Hippocampal formation (tissue), 2 donors: ENCODE measurements at places on chromosomes 12 and 14.

- no peak for DNase-seq
Observed at GRCh38 chr14:80381807-80382363, 170.6 kb upstream of the DIO2 start.

DNA sequence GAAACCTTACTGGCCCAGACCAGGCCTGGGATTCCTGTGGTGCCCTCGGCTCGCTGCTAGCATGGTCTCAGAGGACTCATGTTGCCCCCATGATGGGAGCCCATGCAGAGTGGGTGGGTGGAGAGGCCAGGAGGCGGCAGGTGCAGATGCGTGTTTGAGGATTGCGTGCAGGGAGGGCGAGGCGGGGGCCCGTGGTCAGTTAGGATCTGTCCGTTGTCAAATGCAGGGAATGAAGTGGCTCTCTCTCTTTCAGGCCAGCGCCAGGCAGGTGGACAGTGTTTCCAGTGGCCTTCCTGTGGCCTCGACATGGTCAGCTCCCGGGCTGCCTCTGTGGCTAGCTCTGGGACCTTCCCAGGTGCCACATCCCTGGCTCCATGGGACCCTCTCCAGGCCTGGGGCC lies 39.3 kb upstream of the DLK1 start:
- no peak for DNase-seq

DNA sequence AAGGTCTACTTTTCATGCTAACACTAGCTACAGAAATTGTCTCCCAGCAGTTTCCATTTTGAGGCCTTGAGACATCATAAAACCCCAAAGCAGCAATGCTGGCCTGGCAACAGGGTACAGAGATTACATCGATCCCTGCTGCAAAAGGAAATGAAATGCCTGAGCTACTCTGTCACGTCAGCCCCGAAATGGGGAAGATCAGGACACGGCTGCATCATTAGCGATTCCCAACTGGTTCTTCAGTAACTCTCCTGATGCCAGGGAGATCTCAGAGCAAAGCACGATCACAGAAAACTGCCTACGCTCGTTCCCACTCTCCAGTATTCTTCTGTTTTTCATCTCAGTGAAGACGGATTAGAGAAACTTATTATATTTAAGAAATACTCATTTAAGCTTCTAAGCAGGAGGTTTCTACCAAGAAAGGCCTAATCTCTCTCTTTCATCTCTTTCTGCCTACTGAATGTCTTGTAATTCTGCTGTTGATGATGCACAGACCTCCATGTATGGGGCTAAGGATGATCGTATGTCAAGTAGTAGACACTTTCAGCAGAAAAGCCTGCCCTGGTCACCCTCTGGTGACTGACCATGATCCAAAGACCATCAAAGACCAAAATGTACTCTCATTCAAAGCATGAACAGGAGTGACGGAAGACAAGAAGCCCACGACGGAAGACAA lies 168.5 kb downstream of the RIMBP2 start:
- DNase-seq = no peak

GRCh38 chr12:13211191-13211858 lies 14.8 kb downstream of the EMP1 start:
- DNase-seq = no peak

DNA sequence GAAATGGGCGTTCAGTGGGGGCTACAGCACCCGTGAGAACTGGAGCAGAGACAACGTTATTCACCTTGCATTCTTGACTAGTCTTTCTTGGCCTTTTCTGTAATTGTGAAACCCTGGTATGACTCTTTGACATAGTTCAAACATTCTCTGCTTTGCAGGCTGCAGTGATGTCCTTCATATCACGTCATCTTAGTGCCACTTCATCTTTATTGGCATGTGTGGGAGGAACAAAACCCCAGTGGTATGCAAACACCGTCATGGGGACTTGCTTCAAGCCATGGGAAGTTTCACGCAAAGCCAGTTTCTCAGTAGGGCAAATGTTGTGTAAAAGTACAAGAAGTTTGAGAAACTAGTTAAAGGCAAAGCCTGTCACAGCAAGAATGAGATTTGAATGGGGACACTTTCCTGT lies 20.2 kb upstream of the DUSP16 start:
- DNase-seq = no peak

DNA sequence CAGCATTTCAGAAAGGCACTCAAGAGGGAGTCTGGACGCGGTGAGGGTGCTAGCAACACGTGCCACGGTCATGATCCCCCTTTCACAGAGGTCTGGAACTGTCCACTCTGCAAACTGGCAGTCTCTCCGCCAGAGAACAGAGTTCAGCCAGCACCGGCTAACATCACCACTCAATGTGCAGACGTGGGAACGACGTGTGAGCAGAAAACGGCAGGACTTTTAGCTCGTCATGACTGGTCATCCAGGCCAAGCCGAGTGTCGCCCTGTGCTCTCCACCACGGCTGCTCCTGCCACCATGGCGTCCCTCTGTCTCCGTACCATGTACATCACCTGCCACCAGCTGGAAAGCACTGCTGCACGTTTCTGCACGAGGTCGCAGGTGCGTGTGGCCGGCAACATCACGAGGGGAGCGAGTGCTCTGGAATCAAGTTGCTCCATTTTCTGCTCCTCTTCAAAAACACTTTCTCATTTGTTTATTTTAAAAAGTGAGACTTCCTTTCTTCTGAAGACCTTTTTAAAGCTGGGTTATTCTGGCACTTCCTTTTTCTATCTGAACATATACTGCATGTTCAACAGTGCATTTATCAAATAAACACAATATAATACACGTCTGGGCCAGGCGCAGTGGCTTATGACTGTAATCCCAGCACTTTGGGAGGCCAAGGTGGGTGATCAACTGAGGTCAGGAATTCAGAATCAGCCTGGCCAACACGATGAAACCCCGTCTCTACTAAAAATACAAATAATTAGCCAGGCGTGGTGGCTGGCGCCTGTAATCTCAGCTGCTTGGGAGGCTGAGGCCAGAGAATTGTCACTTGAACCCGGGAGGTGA lies 28.0 kb downstream of the SLC15A4 start:
- DNase-seq = no peak

DNA sequence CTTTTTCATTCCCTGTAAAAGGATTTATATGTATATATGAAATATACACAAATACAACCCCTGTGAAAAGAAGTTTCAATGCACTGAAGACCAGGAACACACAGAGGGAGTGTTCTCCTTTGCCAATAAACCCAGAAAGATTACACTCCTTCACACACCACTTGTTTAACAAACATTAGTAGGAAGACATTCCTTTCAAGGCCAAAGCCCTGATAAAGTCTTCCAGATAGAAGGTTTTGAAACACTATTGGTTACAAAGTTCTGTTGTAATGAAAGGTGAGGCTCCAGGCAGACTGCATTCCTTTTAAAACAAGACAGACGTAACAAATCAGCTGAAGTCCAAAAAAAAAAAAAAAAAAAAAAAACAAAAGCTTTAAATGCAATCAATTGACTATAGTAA lies 81.0 kb downstream of the PTPN21 start:
- no peak for DNase-seq

DNA sequence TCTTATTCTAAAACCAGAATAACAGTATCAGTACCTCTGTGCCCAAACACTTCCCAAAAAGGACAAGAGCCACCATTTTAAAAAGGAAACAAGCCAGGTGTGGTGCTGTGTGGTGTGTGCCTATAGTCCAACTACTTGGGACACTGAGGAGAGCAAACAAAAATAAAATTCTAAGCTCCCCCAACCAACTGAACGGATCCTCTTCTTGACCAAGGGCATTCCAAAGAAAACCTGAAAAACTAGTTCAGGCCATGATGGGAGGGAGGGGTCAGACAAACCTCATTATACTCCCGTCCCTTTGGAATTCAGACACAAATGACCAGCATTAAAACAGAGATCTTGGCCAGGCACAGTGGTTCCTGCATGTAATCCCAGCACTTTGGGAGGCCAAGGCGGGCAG lies 20.5 kb downstream of the SLC11A2 start:
- DNase-seq = no peak

DNA sequence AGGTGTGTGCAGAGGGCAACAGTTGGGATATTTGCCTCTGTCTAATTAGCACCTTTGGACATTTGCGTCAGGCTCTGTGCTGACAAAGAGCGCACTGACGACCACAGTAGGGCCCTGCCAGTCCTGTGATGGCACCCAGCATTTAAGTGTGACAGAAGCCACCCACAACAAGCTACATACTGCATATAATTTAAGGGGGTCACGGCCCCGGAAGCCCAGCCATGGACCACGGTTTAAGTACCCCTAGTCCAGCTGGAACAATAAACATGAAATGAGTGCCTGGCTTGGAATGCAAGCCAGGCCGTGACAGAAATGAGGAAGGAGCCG lies 16.8 kb upstream of the DYNC1H1 start:
- DNase-seq = no peak

- no peak for DNase-seq
Observed at GRCh38 chr12:110508071-110508586, 6.0 kb downstream of the RAD9B start.

- DNase-seq = no peak
Observed at GRCh38 chr12:38934078-38934584, 28.7 kb upstream of the CPNE8 start.

- no peak for DNase-seq
Observed at GRCh38 chr12:48826209-48826855, 8.0 kb downstream of the CACNB3 start.

GRCh38 chr12:130818635-130819576 lies 20.1 kb downstream of the STX2 start:
- peak; percentile 25 for DNase-seq

DNA sequence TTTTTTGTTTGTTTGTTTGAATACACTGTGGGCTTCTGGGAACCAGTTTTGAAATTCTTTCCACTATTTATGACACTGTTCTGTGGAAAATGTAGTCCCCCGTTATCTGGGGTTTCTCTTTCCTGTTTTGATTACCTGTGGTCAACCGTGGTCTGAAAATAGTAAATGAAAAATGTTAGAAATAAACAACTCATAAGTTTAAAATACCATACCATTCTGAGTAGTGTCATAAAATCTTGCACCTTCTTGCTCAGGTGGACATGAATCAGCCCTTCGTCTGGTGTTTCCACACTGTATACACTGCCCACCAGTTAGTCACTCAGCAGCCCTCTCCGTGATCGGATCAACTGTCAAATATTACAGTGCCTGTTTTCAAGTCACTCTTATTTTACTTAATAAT lies 5.1 kb upstream of the PAPOLA start:
- no peak for DNase-seq

GRCh38 chr14:33780035-33780434 lies 170.8 kb downstream of the EGLN3 start:
- no peak for DNase-seq

DNA sequence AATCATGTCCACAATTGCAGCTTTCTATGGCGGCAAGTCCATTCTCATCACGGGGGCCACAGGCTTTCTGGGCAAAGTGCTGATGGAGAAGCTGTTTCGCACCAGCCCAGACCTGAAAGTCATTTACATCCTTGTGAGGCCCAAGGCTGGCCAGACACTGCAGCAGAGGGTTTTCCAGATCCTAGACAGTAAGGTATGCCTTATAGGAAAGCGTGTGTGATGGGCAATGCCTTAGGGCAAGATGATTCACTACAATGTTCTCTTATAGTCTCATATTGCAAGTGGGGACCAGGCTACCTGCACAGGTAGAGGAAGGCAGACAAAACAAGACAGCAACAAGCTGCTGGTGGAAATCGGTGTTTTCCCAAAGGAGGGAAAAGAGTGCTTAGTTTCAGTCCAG lies 110.5 kb downstream of the ERGIC2 start:
- DNase-seq = no peak

- DNase-seq = no peak
Observed at GRCh38 chr12:14825256-14825655, 11.3 kb upstream of the SMCO3 start.

- DNase-seq = no peak
Observed at GRCh38 chr14:29636870-29637269, 290.8 kb downstream of the PRKD1 start.

- DNase-seq = peak; percentile 63
Observed at GRCh38 chr14:75050852-75051555, at the start of gene MLH3. MLH3 (minus strand) TSS chr14:75051467; CDS start chr14:75049655, 1,812 bp downstream.

DNA sequence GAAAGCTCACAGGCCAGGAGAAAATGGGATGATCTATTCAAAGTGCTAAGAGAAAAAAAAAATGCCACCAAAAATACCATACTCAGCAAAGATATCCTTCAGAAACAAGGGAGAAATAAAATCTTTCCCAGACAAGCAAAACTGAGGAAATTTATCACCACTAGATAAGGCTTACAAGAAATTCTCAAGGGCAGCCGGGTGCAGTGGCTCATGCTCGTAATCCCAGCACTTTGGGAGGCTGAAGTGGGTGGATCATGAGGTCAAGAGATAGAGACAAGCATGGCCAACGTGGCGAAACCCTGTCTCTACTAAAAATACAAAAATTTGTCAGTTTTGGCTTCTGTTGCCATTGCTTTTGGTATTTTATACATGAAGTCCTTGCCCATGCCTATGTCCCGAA lies 48.2 kb downstream of the CRY1 start:
- no peak for DNase-seq

GRCh38 chr14:23442721-23443356 lies 7.4 kb upstream of the MYH7 start:
- no peak for DNase-seq

DNA sequence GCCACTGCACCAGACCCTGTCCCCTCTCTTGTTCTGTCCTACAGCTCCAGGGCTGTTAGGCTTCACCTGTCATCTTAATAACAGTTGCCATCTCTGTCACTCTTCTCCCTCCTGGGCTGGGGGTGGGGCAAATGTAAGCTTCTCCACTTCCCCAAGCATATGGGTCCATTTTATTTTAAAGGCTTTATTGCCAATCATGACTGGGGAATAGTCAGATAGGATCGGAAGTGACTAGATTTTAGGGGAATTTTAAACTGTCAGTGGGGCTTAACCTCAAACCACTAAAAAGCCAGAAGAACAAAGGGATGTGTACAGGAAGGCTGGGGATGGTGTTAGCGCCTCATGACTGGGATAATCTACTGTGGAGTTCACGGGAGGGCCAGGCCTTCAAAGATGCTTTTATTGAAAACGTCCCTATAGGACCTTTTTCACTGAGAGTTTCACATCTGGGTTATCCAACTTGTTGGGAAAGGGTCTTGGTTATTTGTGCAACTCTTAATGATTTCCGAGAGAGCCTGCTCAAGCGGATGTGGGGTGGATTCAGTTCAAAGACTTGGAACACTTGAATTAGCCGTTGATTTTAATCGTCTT lies 41.6 kb downstream of the CHST11 start:
- DNase-seq = no peak

- DNase-seq = no peak
Observed at GRCh38 chr12:99619389-99620158, 28.0 kb upstream of the GARIN6 start.
